Glomerular endothelial cell (primary cell): ENCODE measurements at places on chromosomes 11 and 22. TPM values are rescaled to one million over a fixed set of nuclear protein-coding genes. Genes with fewer than 3 reads are reported as not detected.

The RAG2 gene
- not detected in 2 replicates for total RNA-seq

- DNase-seq, result no peak
Observed at GRCh38 chr22:29233277-29233877, 27.7 kb downstream of the EMID1 start.

GRCh38 chr11:104654181-104654813 lies 244.0 kb downstream of the CASP12 start:
- DNase-seq, result no peak

DNA sequence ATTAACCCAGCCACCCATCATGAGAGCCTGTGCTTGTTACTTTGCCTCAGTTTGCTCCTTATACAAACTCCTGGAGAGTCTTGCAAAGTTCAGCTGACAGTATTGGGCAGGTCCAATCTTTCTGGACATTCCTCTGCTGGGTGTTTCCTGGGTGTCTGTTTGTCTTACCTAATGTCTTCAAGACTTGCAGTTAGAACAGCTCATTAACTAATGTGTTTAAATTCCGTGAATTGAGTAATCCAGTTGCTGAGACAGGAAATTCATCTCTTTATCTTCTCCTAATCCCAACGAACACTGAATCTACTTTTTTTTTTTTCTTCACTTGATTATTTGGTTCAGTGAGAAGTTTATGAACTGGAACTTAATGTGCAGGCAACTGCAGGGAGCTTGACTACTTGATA lies 20.6 kb downstream of the BCO2 start:
- no peak for DNase-seq

GRCh38 chr22:33886696-33887095 lies 33.6 kb downstream of the LARGE1 start:
- DNase-seq, result no peak

- DNase-seq, result no peak
Observed at GRCh38 chr11:37451903-37452302, 853.9 kb upstream of the RAG2 start.

- no peak for DNase-seq
Observed at GRCh38 chr11:71236836-71237475, 15.4 kb downstream of the SHANK2 start.
